ENCODE measurements at places on chromosomes 3 and 15. TPM values are rescaled to one million over a fixed set of nuclear protein-coding genes. Genes with fewer than 3 reads are reported as not detected.

DNA sequence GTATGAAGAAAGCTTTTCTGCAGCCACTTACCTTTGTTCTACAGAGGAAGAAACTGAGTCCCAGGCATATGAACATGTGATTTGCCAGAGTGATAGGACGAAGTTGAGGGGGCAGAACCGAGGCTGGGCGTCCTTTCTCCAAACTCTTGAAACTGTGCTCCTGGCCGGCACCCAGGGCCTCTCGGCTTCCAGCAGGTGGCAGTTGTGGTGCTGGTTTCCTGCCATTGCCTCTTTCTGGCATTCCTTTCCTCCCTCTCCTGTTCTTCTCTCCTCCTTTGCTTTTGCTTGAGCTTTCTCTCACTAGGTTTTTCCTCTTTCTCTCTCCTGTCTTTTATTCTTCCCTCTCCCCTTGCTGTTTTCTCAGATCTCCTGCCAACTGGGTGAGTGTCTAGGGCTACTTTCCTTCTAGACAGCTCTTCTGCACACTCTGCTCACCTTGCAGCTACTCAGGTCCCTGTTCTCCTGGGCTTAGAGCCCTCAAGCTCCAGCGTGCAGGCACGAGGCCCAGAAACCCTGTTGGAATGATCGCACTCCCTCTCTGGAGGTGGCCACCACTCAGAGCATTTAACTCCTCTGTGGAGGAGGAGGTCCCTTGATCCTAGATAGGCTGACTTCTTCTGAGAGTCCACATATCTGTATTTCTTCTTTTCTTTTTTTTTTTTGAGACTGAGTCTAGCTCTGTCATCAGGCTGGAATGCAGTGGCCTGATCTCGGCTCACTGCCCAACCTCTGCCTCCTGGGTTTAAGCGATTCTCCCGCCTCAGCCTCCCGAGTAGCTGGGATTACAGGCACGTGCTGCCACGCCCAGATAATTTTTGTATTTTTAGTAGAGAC is 26.2 kb downstream of the TRAK1 start:
- H3K36me3 ChIP-seq, result no peaks in the 10 kb centered on the region
- DNase-seq, result peak; percentile 43
- no peak overlapping the region for H3K27ac ChIP-seq
- H3K4me1 ChIP-seq, result peaks cover 5% of the 10 kb centered on the region
- no peak overlapping the region for H3K4me3 ChIP-seq

DNA sequence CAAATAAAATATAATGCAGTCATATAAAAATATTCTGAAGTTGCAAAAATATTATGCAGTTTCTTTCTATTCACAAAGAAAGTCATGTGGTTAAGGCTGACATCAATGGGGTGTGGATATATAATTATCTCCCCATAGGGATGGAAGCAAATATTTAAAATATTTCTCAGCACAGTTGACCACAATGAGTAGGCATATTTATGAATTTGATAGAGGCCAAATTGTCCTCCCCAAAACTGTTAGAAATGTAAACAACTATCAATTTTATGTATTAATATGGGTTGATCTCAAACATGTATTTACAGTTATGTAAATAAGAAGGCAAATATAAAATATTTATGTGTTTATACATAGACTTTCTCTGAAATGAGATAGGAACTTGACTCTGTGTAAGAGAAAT is 246.0 kb upstream of the CBLB start:
- H3K36me3 ChIP-seq, result no peaks in the 10 kb centered on the region
- peaks cover 8% of the 10 kb centered on the region for H3K4me1 ChIP-seq
- H3K4me3 ChIP-seq, result no peak overlapping the region
- no peaks in the 10 kb centered on the region for H3K27me3 ChIP-seq
- DNase-seq, result no peak

Gene TPRG1
- 9.4 TPM for total RNA-seq

Gene MB21D2
- total RNA-seq, result 5.6 TPM

Gene ITIH1
- 1.3 TPM for total RNA-seq

Gene TP63
- total RNA-seq, result 0.68 TPM

Gene GNAT1
- total RNA-seq, result not detected
